PC-3 (cell line): ENCODE measurements at places on chromosomes 12 and 14.

GRCh38 chr12:14562279-14562678 is 5.4 kb downstream of the PLBD1 start:
- no peak for DNase-seq

DNA sequence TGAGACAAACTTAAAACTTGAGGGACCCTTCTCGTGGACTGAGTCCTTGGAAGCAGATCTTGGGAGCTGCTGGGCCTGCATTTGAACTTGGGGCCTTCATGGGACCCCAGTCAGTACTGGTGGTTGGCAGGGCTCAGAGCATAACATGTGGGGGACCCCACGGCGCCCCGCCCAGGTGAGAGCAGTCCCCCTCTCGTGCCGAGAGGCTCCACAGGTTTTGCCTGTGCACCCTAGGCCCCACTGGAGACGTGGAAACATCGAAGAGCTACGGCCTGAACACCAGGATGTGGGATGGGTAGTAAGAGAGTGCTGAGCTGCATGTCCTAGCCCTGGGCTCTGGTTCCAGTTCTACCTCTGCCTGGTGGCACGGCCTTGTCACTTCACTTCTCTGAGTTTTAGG is 84.1 kb downstream of the CACNA1C start:
- no peak for DNase-seq

DNA sequence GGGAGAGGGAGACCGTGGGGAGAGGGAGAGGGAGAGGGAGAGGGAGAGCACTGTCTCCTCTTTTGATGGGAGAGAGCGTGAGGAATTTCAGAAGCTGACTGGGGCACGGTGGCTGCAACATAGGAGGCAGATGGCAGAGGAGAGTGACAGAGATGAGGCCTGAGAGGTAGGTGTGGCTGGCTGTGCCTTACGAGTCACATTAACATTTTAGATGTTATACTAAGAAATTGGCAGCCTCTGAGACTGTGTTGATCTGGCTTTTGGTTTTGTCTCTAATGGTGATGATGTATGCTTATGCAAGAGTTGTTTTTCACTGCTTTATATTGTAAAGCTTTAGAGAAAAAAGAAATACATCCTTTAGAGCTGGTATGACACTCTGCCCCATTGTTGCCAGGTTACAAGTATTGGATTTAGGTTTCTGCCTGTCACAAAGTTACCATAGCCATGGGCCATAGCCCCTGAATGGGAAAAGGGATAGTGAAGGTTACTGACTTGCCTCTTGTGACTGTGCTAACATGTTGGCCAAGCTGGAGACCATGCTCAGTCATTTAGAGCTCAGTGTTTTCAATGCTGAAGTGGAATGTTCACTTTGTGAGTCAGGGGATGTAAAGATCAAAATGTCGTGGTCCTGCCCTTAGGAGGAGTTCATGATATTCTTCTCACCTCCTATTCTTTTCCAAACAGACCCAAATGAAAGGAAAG is 186.2 kb downstream of the SYNE2 start:
- no peak for DNase-seq

- no peak for DNase-seq
Observed at GRCh38 chr14:22412926-22413411, 176.1 kb downstream of the DAD1 start.

DNA sequence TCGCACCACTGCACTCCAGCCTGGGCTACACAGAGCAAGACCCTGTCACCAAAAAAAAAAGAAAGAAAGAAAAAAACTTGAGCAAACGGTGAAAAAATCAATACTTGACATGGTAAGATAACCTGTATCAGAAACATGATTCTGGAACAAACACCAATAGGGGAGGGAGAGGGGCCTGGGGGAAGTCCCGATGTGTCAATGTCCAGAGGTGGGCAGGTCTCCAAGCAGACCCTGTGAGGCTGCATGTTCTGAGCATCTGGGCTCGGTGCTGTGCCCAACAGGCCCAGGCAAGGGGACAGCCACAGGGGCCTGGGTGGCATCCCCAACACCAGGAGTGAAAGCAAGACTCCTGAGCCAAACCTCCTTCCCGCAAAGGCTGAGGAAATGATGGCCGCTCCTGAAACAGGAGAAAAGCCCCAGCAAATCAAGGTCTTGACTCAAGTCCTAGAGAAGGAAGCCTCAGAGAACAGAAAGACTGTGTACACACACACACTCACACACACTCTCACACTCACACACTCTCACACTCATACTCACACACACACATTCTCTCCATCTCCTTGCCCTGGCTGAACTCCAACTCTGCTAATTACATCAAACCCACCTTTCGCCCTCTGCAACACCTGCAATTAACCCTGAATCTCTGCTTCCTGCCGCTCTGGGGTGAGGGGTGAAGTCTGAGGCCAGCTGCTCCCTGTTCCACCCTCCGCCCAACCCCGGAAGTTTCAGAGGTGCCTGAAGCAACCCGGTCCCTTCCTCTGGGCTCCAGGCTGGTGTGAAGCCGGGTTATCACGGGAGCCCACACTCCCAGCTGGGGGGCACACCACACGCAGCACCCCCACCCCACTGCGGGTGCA is 20.4 kb downstream of the CCDC88C start:
- DNase-seq: no peak

DNA sequence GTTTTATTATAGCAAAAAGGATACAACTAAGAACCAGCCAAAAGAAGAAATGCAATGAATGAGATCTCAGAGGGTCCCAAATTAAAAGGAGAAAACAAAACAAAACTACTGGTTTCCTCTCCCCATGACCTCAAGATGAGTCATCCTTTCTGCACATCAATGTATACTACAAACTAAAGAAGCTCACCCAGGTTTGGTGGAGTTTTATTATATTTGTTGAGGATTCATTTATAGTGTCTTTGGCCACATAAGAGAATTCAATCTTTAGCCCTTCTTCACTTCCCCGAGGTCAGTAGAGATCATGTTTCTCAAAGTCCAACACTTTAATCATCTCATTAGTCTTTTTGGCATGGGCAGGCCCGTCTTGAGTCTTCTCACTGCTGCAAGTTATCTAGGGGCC is 210.6 kb downstream of the SLC6A15 start:
- DNase-seq: peak; percentile 56

DNA sequence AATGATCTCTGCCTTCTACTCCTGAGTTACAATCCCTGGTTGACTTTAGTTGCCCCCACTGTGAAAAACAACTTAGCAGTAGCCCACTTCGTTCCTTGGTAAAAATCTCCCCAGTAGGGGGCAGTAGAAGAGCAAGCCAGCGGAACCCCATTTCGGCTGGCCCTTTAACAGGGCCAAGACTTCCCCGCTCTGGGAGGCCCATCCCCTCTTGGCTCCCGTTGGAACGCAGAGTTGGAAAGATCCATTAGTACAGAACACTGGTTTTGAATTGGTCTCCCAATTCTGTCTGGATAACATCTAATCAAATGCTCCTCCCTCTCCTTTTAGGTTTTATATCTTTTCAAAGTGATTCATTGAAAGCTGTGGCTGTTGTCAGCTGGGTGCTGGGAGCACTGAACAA is 1133.3 kb downstream of the BCL11B start:
- peak; percentile 30 for DNase-seq

GRCh38 chr14:68333262-68333661 is 459.6 kb downstream of the ZFP36L1 start:
- DNase-seq: no peak

GRCh38 chr14:54901380-54902142 is 1.1 kb downstream of the GCH1 start:
- peak; percentile 58 for DNase-seq

- DNase-seq: no peak
Observed at GRCh38 chr14:101365329-101366158, 195.8 kb upstream of the DIO3 start.

GRCh38 chr12:104471336-104471735 is 14.6 kb downstream of the CHST11 start:
- DNase-seq: no peak

GRCh38 chr14:102171173-102172020 is 31.7 kb downstream of the WDR20 start:
- no peak for DNase-seq

DNA sequence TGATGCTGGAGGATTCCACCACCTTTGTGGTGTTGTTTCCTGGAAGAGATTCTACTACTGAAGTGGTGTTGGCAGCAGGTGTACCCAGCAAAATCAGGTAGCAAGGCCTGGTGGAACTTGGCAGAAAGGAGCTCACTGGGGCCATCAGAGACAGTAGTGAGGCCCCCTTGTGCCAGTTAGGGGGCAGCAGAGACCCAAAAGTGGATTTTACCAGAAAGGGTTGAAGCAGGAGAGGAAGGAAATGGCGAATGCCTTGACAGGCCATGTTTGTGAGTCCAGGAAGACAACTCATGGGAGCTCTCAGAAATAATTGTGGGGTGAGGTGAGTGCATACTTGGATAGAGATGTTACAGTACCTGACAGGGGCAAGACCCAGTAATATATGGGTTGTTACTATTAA is 137.7 kb upstream of the FGD4 start:
- no peak for DNase-seq

DNA sequence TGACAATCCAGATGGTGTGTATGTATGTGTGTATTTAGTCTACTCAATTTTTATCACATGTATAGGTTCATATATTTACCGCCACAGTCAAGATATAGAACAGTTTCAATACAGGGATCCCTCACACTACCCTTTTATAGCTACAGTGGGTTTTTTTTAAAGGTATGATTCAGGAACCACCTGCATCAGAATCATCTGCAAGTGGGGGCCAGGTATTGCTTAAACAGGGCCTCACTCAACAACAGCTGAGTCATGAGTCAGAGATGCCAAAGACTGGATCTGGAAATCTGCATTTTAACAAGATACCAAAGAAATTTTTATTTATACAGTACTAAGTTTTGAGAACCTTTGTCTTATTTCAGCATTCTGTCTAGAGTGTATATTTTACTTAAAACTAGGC is 117.6 kb downstream of the SLC35F4 start:
- peak; percentile 78 for DNase-seq

GRCh38 chr14:39617537-39617936 is 185.3 kb upstream of the FBXO33 start:
- DNase-seq: peak; percentile 30

DNA sequence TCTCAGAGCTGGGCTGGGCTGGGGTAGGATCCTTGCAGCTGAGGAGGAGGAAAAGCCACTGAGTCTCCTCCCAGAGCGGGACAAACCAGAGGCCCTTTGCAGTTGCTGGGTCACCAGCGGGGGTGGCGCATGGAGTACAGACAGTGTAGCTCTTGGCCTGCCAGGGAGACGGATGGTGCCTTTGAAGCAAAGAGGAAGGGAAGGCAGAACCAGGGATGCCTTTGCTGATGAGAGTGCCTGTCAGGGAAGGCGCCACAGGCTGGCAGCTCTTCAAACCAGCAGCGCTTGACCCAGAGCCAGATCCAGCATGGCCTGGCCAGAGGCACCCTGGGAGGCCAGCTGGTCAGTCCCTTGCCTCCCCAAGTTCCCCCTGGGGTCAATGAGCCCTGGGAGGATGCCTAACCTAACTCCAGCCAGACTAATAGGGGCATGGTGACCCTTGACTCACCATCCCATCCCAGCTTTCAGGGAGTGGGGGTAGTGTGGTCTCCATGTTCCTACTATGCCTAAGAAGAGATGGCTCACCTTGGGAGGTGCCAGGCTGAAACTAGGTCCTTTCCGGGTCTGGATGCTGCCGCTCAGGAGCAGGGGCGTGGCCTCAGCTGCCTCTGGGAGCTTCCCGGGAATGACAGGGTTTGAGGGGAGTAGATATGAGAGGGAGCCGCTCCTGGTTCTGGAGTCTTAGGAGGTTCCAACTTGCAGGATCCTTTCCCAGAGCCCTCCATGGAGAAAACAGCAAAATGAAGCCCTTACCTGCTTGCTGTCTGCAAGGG is 19.8 kb downstream of the VASH1 start:
- DNase-seq: no peak

- no peak for DNase-seq
Observed at GRCh38 chr12:38350342-38351174, 34.0 kb downstream of the ALG10B start.

- peak; percentile 44 for DNase-seq
Observed at GRCh38 chr14:32991691-32992090, 53.0 kb downstream of the NPAS3 start.

GRCh38 chr14:86575141-86575540 is 1045.2 kb downstream of the FLRT2 start:
- DNase-seq: no peak

DNA sequence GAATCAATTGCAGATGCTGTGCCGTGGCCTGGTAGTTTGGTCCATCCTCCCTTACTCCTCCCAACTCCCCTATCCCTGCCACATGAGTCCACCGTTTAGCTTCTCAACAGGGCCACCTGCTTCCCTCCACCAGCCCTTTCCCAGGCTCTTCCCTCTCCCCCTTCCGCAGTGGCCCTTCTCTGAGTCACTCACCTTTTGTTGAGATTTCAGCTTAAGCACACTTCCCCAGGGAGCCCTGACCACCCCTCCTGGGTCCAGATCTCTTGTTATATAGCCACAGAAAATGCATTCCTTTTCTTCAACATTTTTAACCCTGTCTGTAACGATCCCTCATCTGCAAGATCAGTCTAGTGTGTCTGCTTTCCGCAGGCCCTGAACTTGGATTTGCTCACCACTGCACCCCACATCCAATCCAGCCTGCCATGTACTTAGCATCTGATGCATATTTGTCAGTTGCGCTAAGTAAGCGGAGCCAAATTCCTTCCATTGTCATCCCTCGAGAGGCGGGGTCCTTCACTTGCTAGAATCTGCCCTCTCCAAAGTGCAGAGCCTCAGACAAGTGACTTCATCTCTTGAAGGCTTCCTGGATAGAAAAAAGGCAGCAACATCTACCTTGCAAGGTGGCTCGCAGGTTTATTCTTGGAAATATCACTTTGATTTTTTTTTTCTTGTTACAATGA is 41.1 kb downstream of the TMEM63C start:
- no peak for DNase-seq

DNA sequence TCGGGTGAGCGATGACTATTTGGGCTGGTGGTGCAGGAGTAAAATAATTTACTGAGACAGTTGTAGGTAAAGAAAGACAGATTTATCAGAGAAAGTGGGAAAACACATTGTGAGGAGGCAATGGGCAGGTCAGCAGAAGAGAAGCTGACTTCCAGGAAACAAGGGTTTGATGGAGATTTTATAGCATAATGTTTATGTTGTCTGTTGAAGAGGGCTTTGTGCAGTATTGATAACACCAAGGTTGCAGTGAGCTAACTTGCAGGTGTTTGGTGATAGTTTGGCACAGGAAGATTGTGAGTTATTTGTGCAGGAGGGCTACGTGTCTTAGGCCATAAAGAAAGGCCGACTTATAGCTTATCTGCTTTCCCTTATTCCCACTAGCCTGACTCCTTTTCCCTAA is 72.2 kb downstream of the DHRS2 start:
- no peak for DNase-seq

DNA sequence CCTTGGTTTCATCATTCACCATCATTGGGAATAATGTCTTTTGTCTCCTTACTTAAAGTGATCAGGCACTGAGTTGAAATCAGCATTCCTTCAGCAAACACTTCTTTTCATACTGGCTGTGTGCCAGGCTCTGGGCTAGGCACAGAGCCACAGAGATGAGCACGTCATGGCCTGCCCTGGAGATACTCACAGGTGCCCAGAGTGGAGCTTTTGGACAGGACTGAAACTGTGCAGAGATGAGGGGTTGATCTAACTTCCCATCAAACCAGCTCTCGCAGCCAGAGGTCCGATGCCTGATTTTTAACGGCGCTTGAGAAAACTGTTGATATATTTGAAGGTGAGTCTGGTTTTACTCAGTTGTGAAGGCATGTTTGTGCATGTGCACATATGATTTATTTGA is 43.1 kb downstream of the CACNA1C start:
- DNase-seq: no peak

- DNase-seq: no peak
Observed at GRCh38 chr14:72618424-72618823, 275.5 kb downstream of the DPF3 start.

- DNase-seq: no peak
Observed at GRCh38 chr14:76280221-76280620, 95.7 kb upstream of the ESRRB start.

- peak; percentile 61 for DNase-seq
Observed at GRCh38 chr12:100826323-100826722, 31.7 kb downstream of the ANO4 start.

GRCh38 chr14:44846232-44846824 is 115.4 kb downstream of the KLHL28 start:
- peak; percentile 75 for DNase-seq
